Bronchial epithelial cell (primary cell): ENCODE measurements at places on chromosomes 2 and 18. TPM values are rescaled to one million over a fixed set of nuclear protein-coding genes. Genes with fewer than 3 reads are reported as not detected.
A peak's percentile ranks its signal among the peaks of the same experiment; 100 is the strongest.

Gene FAP
- total RNA-seq = 0.26 and 1.1 TPM in 2 replicates

Gene RGPD3
- 0.13 and 0.26 TPM in 2 replicates for total RNA-seq

Gene CYP26B1
- total RNA-seq = under 0.01 and 0.53 TPM in 2 replicates

Gene UPP2
- not detected in 2 replicates for total RNA-seq

Gene POTEC
- under 0.01 TPM in 1 of 2 replicates, not detected in the other for total RNA-seq

Gene MERTK
- total RNA-seq = 3.9 and 5.8 TPM in 2 replicates

Gene COLEC11
- 0.26 and 0.38 TPM in 2 replicates for total RNA-seq

Gene PLB1
- total RNA-seq = 1.5 and 1.6 TPM in 2 replicates

Gene DPP10
- under 0.01 and 0.26 TPM in 2 replicates for total RNA-seq

Gene ONECUT2
- under 0.01 TPM in 2 replicates for total RNA-seq

Gene TFPI
- 0.64 and 2.1 TPM in 2 replicates for total RNA-seq

DNA sequence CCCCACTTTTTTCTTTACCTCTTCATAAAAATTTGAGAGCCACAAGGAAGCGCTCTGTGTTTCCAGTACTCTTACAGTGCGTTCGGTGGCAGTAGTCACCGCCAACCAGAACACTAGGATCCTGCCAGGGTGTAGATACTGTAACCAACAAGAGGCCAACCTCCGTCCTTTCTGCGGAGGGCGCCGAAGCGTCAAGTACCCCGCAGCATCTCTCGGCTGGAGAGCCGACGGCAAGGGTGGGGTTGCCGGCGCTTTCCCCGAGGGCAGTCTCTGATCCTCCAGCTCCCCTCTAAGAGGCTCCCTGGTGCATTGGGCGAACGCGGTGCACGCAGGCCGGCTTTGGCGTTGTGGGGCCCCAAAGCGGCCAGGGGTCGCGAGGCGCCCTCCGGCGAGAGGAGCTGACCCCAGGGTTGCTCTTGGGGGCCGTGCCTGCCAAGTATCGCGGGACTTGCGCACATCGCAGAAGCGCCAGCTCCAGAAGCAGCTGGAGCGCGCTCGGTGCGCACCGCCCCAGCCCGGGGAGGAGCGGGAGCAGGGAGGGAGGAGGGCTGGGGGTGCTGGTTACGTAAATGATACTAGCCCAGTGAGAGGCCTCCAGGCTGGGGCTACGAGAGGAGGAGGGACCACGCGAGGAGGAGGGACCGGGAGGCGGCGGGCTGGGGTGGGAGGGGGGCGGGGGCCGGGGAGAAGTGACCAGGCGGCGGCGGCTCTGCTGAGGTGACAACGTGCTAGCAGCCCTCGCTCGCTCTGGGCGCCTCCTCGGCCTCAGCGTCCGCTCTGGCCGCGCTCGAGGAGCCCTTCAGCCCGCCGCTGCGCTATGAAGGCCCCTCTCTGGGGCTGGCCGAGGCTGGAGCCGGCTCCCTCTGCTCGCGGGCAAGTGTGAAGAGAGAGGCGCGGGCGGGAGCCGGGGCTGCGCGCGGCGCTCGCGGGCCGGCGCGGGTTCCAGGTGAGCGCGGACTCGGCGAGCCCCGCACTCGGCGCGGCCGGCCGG is at the start of gene GALNT13:
Gene GALNT13, plus strand, starts transcription at position 692 of the 991 bp plus-strand sequence.
- DNase-seq = peak; percentile 1

GRCh38 chr2:120552800-120553481 is 182.7 kb upstream of the GLI2 start:
- DNase-seq = peak; percentile 79

GRCh38 chr2:152171718-152172117 is 3.8 kb downstream of the STAM2 start:
- peak; percentile 90 for DNase-seq

DNA sequence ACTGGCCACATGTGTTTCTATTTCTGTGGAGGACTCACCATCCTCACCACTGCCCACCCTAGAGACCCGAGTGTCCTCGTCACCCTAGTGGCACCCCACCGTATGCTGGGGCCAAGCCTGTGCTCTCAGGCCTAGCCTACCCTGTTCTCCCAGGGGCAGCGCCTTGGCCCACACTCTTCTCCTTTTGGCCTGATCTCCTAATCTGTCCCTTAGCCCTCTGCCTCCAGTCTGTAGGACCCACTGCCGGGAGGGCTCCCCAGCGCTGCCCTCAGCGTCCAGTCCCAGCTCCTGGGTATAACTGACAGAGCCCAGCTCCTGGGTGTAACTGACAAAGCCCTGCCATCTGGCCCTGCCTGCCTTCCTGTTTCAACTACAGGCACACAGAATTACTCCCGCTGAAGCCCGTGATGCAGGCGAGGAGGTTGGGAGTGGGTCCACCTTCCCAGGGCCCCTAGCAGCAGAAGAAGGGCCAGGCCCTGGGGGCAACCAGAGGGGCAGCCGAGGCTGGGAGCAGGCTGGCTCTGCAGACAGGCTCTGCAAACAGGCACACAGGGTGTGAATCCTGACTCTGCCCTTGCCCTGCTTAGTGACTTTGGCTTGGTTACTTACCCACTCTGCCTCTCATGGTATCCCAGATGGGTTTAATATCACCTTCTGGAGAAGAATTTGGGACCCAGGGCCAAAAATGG is 25.6 kb upstream of the PTMA start:
- no peak for DNase-seq

- DNase-seq = no peak
Observed at GRCh38 chr2:112305132-112305531, 29.7 kb downstream of the ZC3H6 start.

DNA sequence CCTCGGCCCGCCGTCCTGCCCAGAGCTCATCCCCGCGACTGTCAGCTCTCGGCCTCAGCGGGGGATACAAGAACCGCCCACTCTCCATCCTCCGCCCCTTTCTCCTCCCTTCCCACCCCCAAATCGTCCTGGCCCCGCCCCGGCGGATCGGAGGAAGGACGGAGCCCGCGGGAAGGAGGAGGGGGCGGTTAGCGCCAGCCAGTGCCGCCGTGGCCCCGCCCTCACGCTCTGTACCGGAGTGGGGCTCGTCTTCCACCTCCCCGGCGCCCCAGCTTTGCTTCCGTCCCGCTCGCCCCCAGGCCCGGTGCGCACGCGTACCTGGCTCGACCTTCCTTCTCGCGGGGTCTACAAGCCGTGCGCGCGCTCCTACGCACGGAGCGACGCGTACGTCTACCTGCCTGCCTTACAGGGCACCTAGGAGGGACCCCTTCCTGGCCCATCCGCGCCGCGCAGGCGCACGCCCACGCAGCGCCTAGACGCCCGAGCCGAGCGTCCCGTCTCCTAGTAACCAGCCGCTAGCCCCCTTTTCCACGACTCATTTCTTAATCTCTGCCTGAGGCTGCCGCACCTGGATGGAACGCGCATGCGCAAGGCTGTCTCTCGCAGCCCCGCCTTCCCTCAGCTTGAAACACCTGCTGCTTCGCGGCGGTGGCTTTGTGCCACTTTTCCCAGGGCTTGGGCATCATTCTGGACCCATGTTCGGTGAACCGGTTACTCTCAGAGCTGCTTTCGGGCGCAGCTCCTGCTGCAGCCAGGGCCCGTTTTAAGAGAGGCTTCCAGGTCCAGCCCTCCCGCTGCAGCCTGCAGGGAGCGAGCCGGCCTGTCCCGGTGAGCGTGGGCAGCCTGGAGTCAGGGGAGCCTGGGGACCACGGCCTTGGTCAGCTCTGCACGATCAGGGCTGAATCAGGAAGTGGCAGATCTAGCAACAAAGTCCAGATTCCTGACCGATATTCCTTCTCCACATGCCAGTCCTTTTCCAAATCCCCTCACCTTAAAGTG is at the start of gene C2orf15:
Gene C2orf15, plus strand, starts transcription at position 598 of the 999 bp plus-strand sequence. CDS start 8,852 bp downstream, outside the sequence.
- peak; percentile 84 for DNase-seq

- no peak for DNase-seq
Observed at GRCh38 chr18:172361-172760, 14.0 kb downstream of the USP14 start.

GRCh38 chr18:8448130-8448529 is 161.1 kb upstream of the RAB12 start:
- peak; percentile 66 for DNase-seq

- no peak for DNase-seq
Observed at GRCh38 chr2:52115750-52116149, 1083.8 kb upstream of the NRXN1 start.

GRCh38 chr2:178761759-178762371 is 45.4 kb downstream of the TTN start:
- peak; percentile 56 for DNase-seq

GRCh38 chr2:158965641-158966040 is 2.8 kb upstream of the TANC1 start:
- DNase-seq = no peak

DNA sequence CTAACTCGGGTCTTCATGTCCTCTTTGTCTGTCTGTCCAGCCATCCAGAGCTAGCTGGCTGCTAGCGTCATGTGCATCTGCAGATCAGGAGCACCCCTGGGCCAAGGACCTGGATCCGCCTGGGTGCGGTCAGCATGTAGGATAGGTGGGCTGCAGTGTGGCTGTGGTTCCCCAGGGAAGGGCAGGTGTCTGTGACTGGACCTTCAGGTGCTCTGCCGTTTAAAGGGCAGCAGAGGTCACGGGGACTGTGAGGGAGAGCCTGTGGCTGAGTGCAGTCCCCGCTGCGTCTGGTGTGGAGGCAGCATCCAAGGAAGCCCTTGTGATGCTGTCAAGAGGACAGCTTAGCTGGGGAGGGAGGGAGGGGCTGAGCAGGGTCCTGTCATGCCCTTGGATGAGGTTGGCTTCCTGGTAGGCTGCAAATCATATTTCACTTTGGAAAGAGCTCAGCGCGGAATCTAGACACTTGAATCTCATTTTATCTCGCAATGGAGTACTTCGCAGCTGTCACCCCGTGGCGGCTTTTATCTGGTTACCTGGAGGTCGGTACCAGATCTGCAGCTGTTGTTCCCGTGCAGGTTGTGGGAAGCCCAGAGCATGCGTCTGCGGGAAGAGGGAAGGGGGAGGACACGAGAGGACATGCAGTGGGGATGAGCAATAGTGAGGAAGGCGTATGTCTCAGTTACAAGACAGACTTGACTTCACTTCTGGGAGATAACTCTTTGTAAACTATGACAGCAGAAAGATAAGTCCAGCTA is 5.9 kb upstream of the RALB start:
- peak; percentile 64 for DNase-seq

- DNase-seq = no peak
Observed at GRCh38 chr2:143482771-143483170, 353.6 kb downstream of the ARHGAP15 start.

- DNase-seq = no peak
Observed at GRCh38 chr2:27884601-27885000, 5.6 kb downstream of the RBKS start.

DNA sequence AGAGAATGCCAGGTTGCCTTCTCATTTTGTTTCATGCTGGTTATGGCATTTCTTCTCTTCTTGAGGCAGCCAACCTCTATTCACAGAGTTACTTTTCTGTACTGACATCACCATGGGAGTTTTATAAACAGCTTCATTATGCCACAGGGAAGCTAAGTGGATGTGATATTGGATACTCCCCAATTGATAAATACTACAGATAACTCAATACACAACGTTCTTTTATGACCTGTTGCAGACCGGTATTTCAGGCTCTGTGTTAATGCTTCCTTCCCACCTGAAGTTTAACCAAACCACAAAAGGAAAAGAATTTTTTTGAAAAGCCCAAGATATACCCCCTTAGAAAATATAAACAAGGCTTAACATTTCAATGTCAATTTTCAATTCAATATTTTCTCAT is 258.3 kb upstream of the SOX11 start:
- no peak for DNase-seq

- DNase-seq = peak; percentile 52
Observed at GRCh38 chr2:26670171-26670570, 22.4 kb upstream of the KCNK3 start.

GRCh38 chr18:59008302-59008974 is 131.2 kb upstream of the SEC11C start:
- DNase-seq = peak; percentile 94

DNA sequence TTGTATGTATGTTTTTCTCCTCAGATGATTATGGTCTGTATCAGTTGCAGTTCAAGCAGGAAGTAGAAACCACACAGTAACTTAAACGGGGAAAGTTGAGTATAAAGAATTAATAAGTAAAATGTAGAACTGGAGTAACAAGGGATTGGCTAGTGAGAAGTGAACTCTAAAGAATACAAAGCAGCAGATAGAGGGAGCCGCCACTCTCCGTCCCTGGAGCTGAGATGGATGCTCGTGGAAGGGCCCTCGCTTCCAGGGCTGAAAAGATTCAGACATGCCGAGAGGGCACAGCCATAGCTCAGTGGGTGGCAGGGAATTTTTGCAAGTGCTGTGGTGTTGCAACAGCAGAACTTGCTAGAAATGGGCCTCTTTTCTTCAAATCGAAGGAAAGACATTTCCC is 155.8 kb downstream of the COL6A3 start:
- no peak for DNase-seq

DNA sequence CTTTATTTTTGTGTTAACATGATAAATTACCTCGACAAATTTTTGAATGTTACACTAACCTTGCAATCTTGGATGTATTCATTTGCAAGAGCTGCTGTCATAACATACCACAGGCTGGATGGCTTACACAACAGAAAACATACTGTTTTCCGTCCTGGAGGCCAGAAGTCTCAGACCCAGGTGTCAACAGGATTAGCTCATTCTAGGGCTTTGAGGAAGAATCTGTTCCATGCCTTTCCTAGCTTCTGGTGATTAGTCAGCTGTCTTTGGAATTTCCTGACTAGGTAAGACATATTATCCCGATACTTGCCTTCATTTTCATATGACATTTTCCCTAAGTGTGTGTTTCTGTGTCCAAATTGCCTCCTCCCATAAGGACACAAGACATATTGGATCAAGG is 188.6 kb upstream of the CDH19 start:
- DNase-seq = peak; percentile 83

DNA sequence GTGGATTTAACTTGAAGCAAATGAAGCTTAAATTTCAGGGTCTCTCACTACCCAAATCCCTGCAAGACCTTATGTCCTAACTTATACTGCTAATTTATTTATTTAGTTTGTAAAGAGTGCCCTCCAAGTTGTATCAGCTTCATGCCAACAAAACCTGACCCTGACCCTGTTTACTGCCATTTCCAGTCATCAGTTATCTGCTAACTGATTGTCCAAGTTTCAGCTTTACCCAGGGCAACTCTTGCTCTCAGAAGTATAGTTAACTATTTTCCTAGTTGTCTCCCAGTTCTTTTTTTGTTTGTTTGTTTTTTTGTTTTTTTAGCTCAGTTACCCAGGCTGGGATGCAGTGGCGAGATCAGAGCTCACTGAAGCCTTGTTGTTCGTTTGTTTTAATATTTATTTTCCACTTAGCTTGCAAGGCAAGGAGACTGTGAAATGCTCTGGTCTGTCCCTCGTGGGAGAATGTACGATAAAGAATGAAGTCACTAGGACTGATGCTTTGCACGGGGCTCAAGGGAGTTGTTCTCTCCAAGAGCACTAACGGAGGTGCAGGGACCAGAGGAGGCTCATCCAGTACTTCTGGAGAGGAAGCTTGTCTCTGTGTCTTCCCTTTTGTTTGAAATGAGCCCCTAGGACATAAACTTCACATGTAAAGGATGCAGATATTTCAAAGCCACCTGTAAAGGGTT is 35.3 kb downstream of the MYOM1 start:
- DNase-seq = no peak

GRCh38 chr18:179499-179898 is 21.1 kb downstream of the USP14 start:
- DNase-seq = no peak

DNA sequence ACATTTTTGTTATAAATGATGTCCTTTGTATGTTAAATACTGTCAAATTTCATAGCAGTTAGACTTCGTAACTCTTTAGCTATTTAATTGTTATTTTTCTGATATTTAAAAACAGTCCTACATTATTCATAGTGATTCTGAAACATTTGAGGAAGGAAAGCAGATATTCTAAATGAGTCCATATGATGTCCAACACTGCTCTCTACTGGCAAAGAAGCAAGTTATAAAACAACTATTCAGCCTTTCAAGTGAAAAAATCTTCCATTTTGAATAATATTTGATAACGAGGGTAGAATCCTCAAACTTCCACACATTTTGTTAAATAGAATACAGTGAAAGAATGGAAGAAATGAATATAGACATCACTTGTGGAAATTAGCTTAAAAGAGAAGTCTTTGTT is 220.8 kb downstream of the GULP1 start:
- DNase-seq = peak; percentile 50

GRCh38 chr2:186728631-186729030 is 34.8 kb downstream of the FAM171B start:
- DNase-seq = no peak
